Mesendoderm (in vitro differentiated cells): ENCODE measurements at places on chromosomes 3 and 15.

GRCh38 chr15:99366013-99366412 is 114.7 kb downstream of the LRRC28 start:
- H3K36me3 ChIP-seq, result no peaks in the 10 kb centered on the region
- H3K27me3 ChIP-seq, result no peaks in the 10 kb centered on the region

- no peaks in the 10 kb centered on the region for H3K27me3 ChIP-seq
- DNase-seq, result no peak
- no peak overlapping the region for H3K27ac ChIP-seq
- H3K36me3 ChIP-seq, result no peaks in the 10 kb centered on the region
- H3K4me1 ChIP-seq, result peaks cover 1% of the 10 kb centered on the region
- H3K4me3 ChIP-seq, result no peak overlapping the region
These were observed 31.2 kb upstream of the MYO5C start for GRCh38 chr15:52326756-52327155.

DNA sequence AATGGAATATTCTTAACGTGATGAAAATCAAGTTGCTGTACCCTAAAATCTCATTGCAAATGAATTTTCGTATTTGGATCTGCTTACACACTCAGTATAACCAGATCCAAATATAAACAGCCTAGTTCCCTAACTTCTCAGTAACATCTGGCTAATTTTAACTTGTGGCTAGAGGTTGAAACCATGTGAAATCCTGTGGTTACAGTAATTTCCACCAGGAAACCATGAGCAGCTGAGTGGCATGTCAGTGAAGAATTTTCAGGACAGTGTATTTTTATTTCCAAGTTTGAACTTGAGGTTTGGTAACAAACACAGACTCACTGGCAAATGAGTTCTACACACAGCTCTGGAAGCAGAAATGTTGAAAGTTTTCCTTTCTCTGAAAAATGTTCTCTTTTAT is 754.1 kb downstream of the NR2F2 start:
- DNase-seq, result no peak
- no peaks in the 10 kb centered on the region for H3K4me1 ChIP-seq
- no peaks in the 10 kb centered on the region for H3K27me3 ChIP-seq
- H3K36me3 ChIP-seq, result no peaks in the 10 kb centered on the region
- H3K27ac ChIP-seq, result no peak overlapping the region
- H3K4me3 ChIP-seq, result no peak overlapping the region

DNA sequence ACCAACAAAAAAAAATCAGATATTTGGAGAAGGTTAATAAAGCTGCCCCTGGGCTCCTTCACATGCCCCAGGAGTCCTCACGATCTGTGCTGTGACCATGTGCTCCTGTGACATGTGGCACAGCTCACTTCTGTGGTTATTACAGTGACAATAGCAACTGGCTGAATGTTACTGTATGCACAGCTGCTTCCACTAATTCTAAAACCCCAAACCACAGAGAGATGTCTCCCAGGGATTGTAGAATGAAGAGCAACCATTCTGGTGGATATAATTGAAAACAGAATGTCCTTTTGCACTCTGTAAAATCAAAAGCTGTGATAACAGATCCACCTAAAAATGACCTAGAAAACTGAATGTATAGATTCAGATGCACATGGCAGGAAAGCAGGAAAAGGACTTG is 489.2 kb upstream of the CNTN4 start:
- H3K4me1 ChIP-seq, result no peaks in the 10 kb centered on the region
- no peaks in the 10 kb centered on the region for H3K36me3 ChIP-seq
- no peak overlapping the region for H3K4me3 ChIP-seq
- DNase-seq, result no peak
- no peak overlapping the region for H3K27ac ChIP-seq
- H3K27me3 ChIP-seq, result no peaks in the 10 kb centered on the region

- H3K4me3 ChIP-seq, result no peak overlapping the region
- H3K27me3 ChIP-seq, result no peaks in the 10 kb centered on the region
- no peaks in the 10 kb centered on the region for H3K36me3 ChIP-seq
These were observed 121.1 kb downstream of the OXSM start for GRCh38 chr3:25910997-25911396.

GRCh38 chr3:32316976-32317375 is 74.7 kb upstream of the CMTM7 start:
- H3K4me1 ChIP-seq, result peaks cover 10% of the 10 kb centered on the region
- DNase-seq, result no peak
- H3K27me3 ChIP-seq, result no peaks in the 10 kb centered on the region

GRCh38 chr3:124413989-124414598 is 316.2 kb upstream of the UMPS start:
- H3K27ac ChIP-seq, result no peak overlapping the region
- H3K27me3 ChIP-seq, result no peaks in the 10 kb centered on the region
- no peaks in the 10 kb centered on the region for H3K4me1 ChIP-seq

DNA sequence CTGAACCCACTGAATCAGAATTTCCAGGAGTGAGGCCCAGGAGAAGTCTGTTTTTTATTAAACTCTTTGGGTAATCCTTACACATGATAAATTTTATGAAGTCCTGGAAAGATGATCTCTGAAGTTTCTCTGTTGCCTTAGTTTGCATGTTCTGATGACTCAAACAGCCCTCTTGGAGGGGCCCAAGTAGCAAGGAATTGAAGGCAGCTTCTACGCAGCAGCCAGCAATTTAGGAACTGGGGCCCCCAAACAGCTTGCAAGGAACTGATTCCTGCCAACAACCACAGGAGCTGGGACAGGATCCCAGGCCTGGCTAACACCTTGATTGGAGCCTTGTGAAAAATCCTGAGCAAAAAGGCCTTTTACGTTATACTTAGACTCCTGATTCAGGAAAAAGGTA is 5.4 kb upstream of the ACP3 start:
- H3K4me1 ChIP-seq, result peaks cover 2% of the 10 kb centered on the region
- H3K27me3 ChIP-seq, result no peaks in the 10 kb centered on the region
- no peak overlapping the region for H3K4me3 ChIP-seq
- H3K36me3 ChIP-seq, result no peaks in the 10 kb centered on the region
- no peak overlapping the region for H3K27ac ChIP-seq

DNA sequence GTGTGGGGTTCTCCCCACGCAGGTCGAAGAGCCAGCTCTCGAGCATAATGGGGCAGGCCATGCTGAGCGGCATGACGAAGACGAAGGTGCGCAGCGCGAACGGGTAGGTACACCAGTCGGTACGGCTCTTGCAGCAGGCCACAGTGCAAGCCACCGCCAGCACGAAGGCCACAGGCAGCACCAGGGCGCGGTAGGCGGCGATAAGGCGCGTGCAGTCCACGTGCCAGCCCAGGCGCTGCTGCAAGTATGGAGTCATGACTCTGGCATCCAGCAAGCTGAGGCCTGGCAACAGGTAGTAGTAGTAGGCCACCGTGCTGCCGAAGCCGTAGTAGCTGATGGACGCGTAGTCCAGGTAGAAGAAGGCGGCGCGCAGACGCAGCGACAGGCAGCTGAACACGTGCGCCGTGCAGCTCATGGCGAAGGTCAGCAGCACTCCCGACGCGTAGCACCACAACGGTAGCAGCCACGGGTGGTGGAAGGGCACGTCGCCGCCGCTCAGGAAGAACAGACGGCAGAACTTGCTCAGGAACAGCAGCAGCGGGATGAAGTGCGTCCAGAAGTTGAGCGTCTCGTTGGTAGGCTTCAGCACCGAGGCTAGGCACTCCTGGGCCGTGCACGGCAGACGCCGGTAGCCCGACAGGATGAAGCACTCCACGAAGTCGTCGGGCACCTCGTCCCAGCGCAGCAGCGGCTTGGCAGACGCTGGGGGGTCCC is 797 bp downstream of the PAQR9 start:
- H3K27me3 ChIP-seq, result peaks cover 6% of the 10 kb centered on the region
- DNase-seq, result peak; percentile 52
- H3K4me1 ChIP-seq, result no peaks in the 10 kb centered on the region
- H3K4me3 ChIP-seq, result no peak overlapping the region
- H3K27ac ChIP-seq, result no peak overlapping the region

GRCh38 chr3:184741259-184741556 is 29.3 kb upstream of the MAGEF1 start:
- H3K36me3 ChIP-seq, result no peaks in the 10 kb centered on the region
- no peak for DNase-seq
- peaks cover 8% of the 10 kb centered on the region for H3K4me1 ChIP-seq
- H3K4me3 ChIP-seq, result no peak overlapping the region
- H3K27me3 ChIP-seq, result no peaks in the 10 kb centered on the region
- H3K27ac ChIP-seq, result no peak overlapping the region

DNA sequence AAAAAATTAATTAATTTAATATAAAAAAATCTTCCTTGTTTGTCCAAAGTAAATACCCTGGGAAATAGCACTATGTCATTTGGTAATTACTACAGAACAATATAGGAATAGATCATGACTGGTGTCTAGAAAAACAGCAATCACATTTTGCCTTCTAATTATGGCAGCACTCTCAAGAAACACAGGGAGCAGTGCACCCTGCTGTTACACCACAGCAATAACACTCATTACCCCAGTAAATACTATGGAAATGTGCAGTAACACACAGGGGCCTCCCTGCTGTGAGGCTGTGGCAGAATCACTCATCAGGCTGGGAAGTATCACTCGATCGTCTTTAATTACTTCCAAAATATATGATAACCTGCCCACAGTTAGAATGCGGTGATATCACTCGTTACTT is 646.0 kb downstream of the TUSC7 start:
- H3K36me3 ChIP-seq, result no peaks in the 10 kb centered on the region
- no peak overlapping the region for H3K4me3 ChIP-seq
- no peaks in the 10 kb centered on the region for H3K4me1 ChIP-seq
- H3K27ac ChIP-seq, result no peak overlapping the region

DNA sequence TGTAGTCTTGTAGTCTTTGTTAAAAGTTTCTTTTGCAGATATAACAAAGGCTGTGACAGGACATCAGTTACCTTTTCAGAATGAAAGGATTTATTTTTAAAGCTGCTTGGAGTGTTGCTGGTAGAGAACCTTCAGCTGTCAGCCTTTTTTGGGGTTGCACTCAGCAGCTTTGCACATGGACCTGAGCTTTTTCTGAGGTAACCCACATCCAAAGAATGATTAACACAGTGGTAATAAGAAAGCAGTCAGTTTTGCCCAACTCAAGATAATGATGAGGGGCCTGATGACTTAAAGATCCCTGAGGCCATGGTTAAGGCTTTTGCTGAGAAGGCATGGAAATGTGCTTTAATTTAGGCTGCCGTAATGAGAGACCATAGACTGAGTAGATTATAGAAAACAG is 1042.7 kb downstream of the PLOD2 start:
- H3K4me3 ChIP-seq, result no peak overlapping the region
- H3K36me3 ChIP-seq, result no peaks in the 10 kb centered on the region
- no peaks in the 10 kb centered on the region for H3K27me3 ChIP-seq
- no peaks in the 10 kb centered on the region for H3K4me1 ChIP-seq
- no peak overlapping the region for H3K27ac ChIP-seq

DNA sequence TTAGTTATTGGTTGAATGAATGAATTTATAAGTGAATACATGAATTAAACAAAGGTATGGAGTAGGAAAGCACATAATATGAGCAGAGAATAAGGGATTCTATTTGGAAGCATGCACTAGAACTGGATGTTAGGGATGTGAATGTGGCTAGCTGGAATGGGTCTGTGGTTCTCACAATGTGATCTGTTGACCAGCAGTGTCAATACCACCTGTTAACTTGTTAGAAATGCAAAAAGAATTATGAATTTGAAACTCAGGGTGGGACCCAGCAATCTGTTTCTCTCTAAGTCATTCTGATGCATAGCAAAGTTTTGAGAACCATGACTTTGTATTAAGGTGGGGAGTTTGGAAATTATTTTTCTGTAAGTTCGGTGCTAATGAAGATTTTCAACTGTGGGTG is 41.0 kb upstream of the SATB1 start:
- no peak for DNase-seq
- H3K36me3 ChIP-seq, result no peaks in the 10 kb centered on the region
- H3K27me3 ChIP-seq, result no peaks in the 10 kb centered on the region
- no peak overlapping the region for H3K27ac ChIP-seq

DNA sequence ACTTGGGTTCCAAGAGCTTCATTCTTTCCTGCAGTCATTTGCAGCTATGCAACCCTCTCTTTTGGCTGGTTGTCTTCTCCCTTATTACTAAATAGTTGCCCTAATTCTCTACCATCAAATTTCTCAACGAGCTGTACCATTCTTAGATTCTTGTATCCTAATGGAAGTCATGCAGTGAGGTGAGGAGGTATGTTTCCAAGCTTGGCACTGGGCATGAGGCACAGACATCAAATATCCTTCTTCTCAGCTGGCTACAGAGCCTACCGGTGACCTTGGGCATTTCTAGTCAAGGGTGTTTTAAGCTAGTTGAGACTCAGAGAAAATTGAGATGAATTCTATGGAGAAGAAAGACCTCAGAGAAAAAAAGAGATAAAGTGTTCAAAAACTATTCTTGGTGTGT is 166.1 kb downstream of the RYR3 start:
- H3K4me1 ChIP-seq, result no peaks in the 10 kb centered on the region
- DNase-seq, result no peak
- no peak overlapping the region for H3K27ac ChIP-seq
- H3K4me3 ChIP-seq, result no peak overlapping the region

DNA sequence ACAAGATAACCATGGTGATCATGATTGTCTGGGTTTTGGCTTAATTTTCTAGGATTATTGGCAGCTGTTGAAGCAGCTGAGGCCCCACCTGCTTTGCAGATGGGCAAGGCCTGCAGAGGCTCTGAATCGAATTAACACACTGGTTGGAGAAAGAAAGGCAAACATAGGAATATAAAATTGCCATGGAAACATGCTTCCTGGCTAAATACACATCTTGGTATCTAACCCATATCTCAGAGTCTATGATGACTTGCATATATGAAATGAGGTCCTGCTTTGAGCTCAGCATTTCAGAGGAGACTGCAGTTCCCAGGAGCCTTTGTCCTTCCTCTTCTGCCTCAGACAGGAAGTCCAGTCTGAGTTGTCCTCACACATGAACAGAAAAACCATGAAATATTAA is 24.3 kb upstream of the SV2B start:
- no peak overlapping the region for H3K4me3 ChIP-seq
- DNase-seq, result no peak
- H3K27me3 ChIP-seq, result no peaks in the 10 kb centered on the region
- no peak overlapping the region for H3K27ac ChIP-seq
- no peaks in the 10 kb centered on the region for H3K4me1 ChIP-seq

DNA sequence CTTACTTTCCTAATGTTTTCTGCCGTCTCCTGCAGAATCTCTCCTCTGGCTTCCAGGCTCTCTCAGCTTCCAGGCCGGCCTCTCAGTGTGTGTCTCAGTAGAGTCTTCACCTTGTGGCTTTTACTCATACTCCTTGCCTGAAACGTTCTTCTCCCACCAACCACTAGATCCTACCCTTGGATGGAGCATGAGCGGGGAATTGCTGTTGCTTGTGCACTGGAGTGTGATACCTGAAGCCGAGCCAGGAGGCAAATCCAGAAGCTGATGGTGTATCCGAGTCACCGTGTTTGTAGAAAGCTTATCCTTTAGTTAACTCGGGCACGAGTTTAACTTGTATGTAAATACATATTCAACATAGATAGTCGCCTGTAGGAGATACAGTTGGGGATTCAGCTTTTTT is 285.0 kb upstream of the C2CD4B start:
- no peak overlapping the region for H3K4me3 ChIP-seq
- H3K27ac ChIP-seq, result no peak overlapping the region
- no peaks in the 10 kb centered on the region for H3K27me3 ChIP-seq
- no peaks in the 10 kb centered on the region for H3K36me3 ChIP-seq
- no peak for DNase-seq

GRCh38 chr3:120506828-120507774 is 56.3 kb upstream of the FSTL1 start:
- peak; percentile 73 for DNase-seq
- H3K27me3 ChIP-seq, result no peaks in the 10 kb centered on the region
- H3K4me3 ChIP-seq, result no peak overlapping the region
- H3K27ac ChIP-seq, result no peak overlapping the region
